ENCODE measurements at places on chromosomes 7 and 10.
A peak's percentile ranks its signal among the peaks of the same experiment; 100 is the strongest.

- no peak for DNase-seq
Measured at GRCh38 chr10:77940627-77941026, 14.1 kb upstream of the DLG5 start.

DNA sequence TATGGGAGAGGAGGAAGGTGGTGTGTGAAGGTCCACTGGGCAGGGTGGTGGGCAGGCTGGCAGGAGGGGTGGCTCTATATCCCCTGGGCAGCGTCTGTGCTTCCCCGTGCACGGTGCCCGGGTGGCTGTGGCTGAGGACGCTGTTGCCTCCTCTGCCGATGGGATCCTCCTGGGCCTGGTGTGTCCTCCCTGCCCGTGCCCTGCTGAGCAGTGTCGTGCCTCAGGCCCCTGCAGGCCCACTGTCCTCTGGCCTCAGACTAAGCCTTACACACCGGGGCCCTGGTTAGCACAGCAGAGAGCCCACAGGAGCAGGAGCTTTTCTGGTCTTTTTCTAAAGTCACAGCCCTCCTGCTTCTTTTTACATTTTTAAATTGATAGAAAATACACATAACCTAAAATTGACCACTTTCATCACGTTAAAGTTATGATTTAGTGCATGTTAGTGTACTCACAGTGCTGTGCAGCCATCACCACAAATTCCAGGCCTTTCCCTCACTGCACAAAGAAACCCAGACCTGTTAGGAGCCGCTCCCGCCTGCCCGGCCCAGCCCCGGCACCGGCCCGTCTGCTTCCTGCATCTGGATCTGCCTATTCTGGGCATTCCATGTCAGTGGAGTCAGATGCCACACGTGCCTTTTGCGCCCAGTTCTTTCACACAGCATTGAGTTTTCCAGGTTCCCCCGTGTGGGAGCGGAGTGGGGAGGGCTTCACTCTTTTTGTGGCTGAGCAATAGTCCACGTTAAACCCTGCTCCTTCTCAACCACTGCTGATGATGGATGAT lies 19.4 kb downstream of the PFKFB3 start:
- DNase-seq = no peak

DNA sequence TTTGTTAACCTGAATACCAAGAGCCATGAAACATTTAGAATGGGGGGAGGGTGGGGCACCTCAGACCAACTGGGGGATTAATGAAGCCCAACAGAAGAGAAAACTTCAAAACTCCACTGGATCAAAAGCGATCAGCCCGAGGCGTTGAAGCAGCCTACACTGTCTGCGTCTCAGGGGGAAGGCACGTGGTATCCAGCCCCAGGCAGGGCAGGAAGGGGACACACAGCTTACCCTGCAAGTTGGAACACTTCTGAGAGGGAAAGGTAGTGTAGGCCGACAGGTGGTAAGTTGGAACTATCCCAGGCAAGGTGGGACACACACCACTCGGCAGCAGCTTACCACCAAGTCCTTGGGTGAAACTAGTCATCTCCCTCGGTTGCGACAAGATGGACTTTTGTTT lies 102.9 kb downstream of the TAX1BP1 start:
- no peak for DNase-seq

- DNase-seq = no peak
Measured at GRCh38 chr7:35450456-35451214, 196.7 kb upstream of the TBX20 start.

DNA sequence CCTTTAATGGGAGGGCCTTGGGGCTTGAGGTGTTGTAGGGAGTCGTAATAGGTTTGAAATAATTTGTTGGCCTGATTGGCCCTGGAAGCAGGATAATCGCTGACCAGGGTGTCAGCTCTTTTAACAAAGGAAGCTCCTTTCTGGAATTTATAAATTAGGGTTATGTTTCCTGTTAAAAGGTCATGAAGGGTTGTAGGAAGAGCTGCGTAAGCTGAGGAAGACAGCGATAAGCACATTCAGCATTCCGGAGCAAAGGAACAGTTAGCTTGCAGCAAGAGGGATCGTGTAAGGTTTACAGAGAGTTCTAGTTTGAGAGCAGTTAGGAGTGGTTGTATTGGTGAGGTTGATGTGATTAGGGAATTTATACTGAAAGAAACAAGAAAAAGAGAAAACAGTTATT lies 21.3 kb downstream of the CPA4 start:
- DNase-seq = no peak

DNA sequence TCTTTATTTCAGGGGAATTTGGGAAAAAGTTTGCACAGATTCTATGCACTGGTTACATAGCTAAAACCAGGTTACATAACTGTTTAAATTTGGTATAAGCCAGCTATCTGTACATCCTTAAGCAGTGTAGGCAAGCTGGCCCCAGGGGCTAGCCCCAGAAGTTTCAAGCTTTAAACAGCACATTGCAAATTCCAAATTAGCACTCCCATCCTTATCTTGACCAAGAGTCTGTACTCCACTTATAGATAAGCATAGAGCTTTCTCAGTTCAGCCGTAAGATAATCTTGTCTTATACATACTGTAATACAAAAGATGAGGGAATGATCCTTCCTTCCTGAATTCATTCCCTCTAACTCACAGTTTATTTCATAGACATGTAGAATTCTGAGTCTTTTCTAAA lies 109.3 kb downstream of the SPAG6 start:
- DNase-seq = no peak

GRCh38 chr10:44925224-44925623 lies 14.1 kb downstream of the TMEM72 start:
- no peak for DNase-seq

DNA sequence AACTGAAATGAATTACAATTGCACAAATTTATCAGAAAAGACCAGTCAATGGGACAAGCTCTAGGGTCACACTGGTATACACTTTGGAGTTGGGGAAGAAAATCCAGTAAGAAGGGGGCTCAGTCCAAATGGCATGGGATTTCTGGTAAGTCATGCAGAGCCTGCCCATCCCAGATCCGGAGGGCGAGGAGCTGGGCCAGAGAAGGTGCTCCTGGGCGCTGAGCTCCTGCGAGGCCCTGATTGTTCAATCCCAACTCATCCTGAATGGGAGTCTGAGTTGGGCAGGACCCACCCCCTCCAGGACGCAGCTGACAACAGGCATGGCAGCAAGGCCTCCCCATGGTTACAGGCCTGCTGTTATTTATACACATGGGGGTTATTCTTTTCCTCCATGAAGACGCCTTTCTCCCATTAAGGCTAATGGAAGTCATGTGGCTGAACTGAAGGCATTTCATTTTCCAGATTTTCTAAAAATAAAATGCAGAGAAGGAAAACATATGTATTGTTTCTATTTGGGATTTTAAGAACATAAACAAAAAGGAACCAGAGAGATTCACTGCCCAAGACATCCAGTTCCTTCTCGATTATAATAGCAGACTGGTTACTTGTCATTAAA lies 91.1 kb upstream of the ADAM12 start:
- DNase-seq = no peak

GRCh38 chr7:140230861-140231770 lies 54.3 kb upstream of the KDM7A start:
- DNase-seq = peak; percentile 36

- no peak for DNase-seq
Measured at GRCh38 chr7:159094023-159094740, 50.5 kb downstream of the VIPR2 start.

- no peak for DNase-seq
Measured at GRCh38 chr7:136359333-136359903, 382.3 kb upstream of the MTPN start.

DNA sequence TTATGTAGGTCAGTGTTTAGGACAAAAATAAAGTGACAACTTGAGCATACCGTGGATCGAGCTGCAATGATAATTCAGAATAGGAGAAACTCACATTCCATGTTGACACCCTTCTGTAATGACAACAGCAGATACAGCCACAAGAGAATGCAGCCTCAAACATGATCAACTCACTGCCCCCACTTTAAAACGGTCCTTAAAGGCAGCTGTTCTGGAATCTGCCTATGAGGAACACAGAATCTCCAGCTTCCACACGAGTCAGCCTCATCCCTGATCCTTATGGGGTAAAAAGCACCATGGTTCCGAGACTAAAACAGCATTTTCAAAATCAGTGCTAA lies 32.5 kb upstream of the DAGLB start:
- no peak for DNase-seq

DNA sequence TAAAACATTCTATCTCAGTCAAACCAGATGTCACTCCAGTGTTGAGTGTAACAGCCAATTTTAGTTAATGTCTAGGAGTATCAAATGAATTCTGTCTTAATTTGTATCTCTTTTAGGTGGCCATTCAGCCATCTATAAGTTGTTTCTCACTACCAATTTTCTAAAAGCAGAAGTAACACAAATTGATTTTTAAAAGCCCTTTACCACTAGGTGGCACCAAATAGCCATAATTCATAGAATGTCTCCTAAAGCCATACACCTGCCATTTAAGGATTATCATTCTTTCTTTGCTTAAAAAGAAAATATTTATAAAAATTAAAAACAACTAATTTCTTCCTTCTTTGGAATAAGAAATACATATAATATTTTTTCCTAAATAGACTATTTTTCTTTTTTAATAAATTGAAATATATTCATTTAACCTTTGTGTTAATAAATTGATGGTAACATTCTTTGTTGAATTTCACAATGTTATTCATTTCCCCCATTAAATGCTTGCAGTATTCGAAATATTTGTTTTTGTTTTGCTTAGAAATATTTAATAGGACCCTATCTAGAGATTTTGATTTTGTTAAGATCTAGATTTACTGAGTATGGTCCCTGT lies 107.8 kb upstream of the PPP1R3A start:
- DNase-seq = no peak

- DNase-seq = no peak
Measured at GRCh38 chr7:110522761-110523200, 568.1 kb upstream of the LRRN3 start.

GRCh38 chr10:26212511-26212910 lies 4.1 kb upstream of the GAD2 start:
- DNase-seq = no peak

DNA sequence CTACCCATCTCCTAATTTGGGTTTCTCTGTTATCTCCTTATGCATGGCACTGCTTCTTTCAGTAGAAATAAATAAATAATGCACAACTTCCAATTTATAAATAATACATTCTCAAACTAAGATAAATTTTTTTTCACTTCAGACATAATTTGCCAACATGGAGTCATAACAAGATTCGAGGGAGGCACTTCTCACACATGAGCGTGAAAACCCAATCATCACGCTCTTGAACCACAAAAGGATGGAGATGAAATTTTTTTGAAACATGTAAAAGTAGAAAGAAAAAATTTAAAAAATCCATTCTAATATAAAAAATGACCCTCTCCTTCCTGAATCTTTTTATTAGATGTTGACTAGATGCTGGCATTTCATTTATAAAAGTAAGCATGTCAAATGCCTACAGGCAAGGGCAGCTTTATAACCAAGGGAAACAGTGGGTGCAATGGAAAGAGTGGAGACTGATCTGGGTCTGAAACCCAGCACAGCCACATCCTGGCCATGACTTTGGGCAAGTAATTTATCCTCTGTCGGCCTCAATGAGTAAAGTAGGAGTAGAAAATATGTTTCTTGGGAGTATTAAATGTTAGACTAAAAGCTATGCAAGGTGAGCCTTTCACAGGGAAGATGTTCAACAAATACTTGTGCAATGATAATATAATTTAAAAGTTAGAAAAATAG lies 185.0 kb downstream of the STK31 start:
- no peak for DNase-seq

DNA sequence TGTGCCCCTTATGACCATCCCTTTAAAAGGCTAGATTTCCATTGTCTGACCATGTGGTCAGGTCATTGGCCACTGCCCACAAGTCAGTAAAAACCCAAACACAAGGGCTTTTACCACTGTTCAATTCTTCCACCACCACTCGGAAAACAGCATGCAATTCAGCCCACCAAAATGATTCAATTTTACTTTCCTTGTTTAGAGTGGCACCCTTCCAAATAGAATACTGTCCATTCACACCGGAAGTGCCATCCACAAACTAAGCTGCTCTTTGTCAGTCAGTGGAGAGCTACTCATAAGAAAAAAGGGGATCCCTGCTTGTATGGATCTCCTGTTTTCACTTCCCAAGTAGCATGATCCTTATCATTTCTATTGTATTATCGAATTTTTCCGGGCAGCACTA lies 350.7 kb upstream of the MBL2 start:
- no peak for DNase-seq

DNA sequence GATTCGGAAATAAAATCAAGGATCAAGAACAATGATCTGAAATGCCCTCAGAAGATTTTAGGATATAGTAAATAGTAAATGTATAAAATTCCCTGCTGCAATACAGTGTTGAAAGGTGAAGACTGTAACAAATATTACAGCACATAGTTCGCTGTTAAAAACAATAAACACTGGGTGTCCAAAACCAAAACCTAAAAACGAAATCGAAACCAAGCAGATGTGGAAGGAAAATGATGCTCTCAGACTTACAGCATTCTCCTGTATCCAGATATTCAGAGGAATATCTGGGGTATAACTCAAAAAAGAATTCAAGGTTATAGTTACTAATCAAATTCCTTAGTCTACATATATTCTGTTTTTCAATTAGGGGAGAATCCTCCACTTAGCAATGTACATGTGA lies 708.1 kb upstream of the PCDH15 start:
- DNase-seq = no peak

DNA sequence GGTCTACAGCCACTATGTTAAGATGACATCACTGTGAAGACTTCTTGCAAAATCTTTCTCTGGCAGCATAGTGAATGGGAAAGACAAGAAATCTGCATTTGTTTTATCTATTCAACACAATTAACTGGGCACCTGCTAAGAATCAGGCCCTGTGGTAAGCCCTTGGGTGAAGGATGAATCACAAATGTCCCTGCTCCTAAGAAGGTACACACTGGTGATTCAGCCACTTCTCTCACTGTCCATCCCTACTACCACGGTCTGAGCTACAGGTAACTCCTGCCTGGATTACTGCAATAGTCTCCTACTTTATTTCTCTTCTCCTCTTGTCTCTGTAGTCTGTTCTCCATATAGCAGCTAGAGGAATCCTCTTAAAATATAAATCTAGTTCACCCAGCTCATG lies 116.1 kb downstream of the HIBADH start:
- no peak for DNase-seq

GRCh38 chr7:111960984-111961383 lies 245.2 kb downstream of the DOCK4 start:
- no peak for DNase-seq

- no peak for DNase-seq
Measured at GRCh38 chr7:1640376-1641172, 29.5 kb upstream of the ELFN1 start.

DNA sequence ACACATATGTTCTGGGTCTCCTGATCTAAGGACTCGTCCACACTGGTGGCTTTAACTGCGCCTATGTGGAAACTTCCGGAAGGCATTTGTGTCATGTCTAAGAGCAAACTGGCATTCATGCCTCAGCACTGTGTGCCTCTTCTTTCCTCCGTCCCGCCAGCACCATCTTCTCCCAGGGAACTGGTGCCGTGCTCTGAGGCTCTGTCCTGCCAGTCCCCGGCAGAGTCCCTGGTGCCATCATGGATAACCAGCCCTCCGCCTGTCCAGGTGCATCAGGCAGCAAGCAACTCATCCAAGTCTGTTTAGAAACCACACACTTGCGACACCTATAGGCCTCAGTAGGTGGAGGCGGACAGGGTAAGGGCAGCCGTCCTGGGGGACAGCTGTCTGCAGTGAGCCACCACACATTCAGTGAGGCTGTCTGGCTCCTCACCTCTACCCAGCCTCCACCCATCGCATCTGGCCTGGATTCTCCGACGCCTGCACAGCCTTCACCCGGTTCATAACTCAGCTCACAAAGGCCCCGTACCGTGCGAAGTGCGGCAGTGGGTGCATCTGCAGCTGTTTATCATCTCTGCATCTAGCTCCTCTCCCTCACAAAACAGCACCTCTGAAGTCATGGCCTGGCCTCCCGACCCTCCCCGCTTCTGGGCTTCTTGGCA lies 162.7 kb downstream of the DIP2C start:
- DNase-seq = no peak

- no peak for DNase-seq
Measured at GRCh38 chr7:74568658-74569057, 88.9 kb upstream of the GTF2I start.
